ENCODE measurements at places on chromosomes 11 and 22. TPM values are rescaled to one million over a fixed set of nuclear protein-coding genes. Genes with fewer than 3 reads are reported as not detected.
A peak's percentile ranks its signal among the peaks of the same experiment; 100 is the strongest.

GRCh38 chr11:32172848-32173834 lies 82.3 kb downstream of the RCN1 start:
- no peaks in the 10 kb centered on the region for H3K4me1 ChIP-seq
- peak; percentile 85 for DNase-seq
- no peaks in the 10 kb centered on the region for H3K27me3 ChIP-seq
- H3K36me3 ChIP-seq: no peaks in the 10 kb centered on the region

Gene UQCR10
- total RNA-seq: 154 TPM

Gene YIF1A
- total RNA-seq: 97.1 TPM

Gene HORMAD2
- 0.13 TPM for total RNA-seq

Gene FAT3
- 3.0 TPM for total RNA-seq

Gene DEFB131B
- total RNA-seq: not detected

Data from left lung (tissue), 14 donors.